Neural cell (in vitro differentiated cells): ENCODE measurements at places on chromosomes 7 and 10. TPM values are rescaled to one million over a fixed set of nuclear protein-coding genes. Genes with fewer than 3 reads are reported as not detected.

HTR7 gene
- polyA plus RNA-seq: 0.82 and 0.95 TPM in 2 replicates

IGF2BP3 gene
- polyA plus RNA-seq: 26.3 and 29.6 TPM in 2 replicates

PNLIPRP2 gene
- not detected in 2 replicates for polyA plus RNA-seq

SPDYE2B gene
- not detected in 2 replicates for polyA plus RNA-seq
